ENCODE measurements at places on chromosomes 5 and 9.

- DNase-seq, result no peak
These were observed 317.0 kb upstream of the ADCY2 start for GRCh38 chr5:7078901-7079300.

DNA sequence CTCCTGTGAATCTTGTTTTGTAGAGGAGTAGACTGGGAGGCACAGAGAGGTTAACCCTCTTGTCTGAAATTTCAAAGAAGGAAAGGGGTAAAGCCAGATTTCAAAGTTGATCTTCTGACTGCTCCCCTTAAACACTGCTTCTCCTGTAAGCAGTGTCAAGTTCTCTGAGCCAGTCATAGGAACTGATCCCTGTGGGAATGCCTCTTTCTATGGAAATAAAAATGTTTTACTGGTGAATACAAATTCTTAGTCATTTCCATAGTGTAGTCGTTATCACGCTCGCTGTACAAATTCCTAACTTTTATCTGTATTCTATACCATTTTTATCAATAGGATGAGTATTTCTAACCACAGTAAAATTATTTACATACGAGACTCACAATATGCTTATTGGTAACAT, 66.3 kb upstream of the PRRC1 start:
- DNase-seq, result no peak

GRCh38 chr9:4490705-4491625, 697 bp downstream of the SLC1A1 start:
- no peak for DNase-seq

DNA sequence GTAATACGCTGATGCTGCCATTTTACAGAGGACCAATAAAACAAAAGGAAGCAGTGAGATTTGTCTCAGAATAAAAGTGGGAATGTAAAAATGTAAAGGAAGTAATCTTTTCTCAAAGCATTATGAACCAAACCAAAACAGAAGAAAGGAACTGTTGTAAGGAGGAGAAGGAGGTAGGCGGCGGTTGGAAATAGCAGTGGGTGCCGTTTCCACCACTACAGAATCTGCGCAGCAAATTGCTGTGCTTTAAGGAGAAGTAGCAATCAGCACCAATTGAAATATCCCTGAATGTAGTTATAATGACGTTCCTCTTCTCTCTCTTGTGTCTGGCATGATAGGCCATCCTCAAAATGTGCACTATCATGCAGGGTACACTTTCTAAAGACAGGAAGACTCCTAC, 455.1 kb upstream of the TLE4 start:
- DNase-seq, result no peak

- peak; percentile 56 for DNase-seq
These were observed 3.0 kb downstream of the N4BP3 start for GRCh38 chr5:178116143-178116885.

- no peak for DNase-seq
These were observed 2.3 kb upstream of the HK3 start for GRCh38 chr5:176901260-176902101.

- DNase-seq, result no peak
These were observed 20.0 kb downstream of the SLC30A5 start for GRCh38 chr5:69113851-69114250.

DNA sequence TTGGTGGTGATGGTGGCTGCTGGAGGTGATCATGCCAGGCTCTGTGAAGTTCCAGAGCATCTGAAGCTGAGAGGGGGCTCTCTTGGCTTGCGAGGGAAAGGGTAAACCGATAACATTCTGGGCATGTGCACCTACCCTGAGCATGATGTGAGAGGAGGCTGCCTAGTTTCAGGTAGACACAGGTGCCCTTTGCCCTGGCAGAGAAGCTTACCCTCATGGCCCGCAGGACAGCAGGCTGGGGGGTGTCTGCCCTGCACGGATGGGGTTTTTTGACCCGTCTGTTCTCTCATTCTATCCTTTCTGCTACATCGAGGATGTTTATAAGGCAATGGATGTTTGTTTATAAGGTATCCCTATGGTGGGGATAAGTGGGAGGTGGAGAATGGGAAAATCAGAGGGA, 132.9 kb downstream of the WDR41 start:
- DNase-seq, result no peak

DNA sequence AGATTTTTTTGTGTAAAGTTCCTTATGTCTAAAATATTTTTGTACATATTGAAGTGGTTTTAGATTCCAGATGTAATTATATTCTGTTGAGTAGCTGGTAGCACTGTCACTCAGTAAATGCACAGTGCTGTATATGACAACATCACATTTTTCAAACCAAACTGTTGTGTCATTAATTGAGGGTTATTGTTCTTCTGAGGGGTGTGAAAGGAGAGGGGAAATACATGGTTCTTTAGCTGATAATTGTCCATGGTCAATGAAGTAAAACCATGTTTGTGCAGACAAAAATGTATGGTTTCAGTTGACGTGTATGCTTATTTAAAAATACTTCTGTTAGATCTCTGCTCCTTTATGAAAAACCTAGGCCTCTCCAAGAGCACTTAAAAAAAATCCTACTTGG, 3.3 kb downstream of the ZNF462 start:
- no peak for DNase-seq

GRCh38 chr5:96091874-96092273, 130.2 kb upstream of the ELL2 start:
- no peak for DNase-seq

DNA sequence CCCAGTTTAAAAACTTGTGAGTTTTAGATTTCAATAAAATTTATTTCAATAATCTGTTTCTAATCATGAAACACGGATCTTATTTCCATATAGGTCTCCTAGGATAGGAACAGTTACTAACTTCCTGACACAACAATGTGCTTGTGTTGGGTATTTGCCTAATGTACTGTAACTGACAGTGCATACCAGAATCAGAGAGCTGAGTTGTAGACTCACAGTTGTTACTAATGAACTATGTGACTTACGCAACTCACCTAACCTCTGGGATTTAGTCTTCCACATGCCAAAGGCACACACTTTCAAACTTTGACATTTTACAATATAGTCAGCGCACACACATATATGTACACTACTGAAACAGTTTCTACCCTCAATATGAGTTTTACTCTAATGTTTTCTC, 77.7 kb downstream of the HOMER1 start:
- DNase-seq, result no peak

DNA sequence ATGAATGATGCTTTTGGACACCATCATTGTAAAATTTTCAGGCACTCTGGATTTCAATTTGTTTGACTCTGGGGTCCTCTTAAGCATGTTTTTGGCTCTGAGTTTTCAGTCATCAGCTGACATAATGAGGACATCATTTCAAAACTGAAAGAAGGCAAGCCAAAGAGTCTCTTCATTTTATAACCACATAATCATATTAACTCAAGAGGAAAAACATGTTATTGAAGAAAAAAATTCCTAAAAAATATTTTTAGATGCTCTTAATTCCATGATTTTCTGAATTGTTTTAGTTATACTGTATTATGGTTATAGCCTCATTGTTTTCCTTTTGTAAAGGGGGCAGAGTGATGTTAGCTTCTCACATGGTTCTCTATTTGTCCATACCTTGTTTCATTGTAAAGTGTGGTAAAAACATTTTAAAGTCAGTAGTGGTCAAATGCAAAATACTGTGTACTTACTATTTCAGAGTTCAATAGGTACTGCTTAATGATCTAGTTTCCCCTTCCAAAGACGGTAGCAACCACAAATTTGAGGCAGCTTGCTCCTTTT, 472.1 kb downstream of the DMRT2 start:
- no peak for DNase-seq

DNA sequence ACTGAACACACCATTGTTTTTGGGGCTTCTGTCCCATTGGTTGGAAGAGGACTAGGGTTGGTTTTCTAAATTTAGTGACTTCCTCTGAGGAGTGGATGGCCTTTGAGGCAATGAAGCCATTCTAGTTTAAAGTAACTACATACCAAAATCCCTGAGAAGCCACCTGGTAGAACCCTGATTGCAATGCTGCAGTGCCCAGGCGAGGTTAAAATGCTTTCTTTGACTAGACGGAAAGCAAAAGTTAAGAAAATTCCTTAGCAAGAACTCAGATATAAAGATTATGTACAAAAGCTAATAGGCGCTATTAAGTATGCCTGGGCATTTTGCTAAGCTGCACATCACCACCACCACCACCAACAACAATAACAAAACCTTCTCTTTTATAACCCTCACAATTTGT, 20.6 kb downstream of the GLRX start:
- no peak for DNase-seq

DNA sequence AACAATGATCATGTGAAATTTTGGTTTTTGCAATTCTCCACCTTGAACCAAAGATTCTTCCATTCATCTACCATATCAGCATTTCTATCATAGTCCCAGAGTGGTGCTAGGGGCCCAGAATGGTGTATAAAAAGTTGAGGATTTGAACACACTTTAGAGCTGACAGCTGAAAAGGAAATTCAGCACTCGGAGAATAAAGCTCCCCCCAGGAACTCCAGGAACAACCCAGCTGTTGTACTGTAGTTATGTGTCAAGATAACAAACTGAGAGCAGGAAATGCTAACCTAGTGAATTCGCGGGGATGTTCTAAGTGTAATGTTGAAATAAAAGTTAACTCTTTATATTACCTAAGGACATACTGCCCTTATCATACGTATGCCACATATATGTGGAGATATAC, 216.7 kb downstream of the NFIB start:
- no peak for DNase-seq

- DNase-seq, result no peak
These were observed 17.0 kb upstream of the CEP78 start for GRCh38 chr9:78218890-78219289.

Measured in activated effector memory CD4-positive, alpha-beta T cell treated with Interleukin-2 at 50 U/mL for 16 hours (primary cell).